CD4-positive, alpha-beta T cell treated with Interferon gamma for 1 hour (primary cell): ENCODE measurements at places on chromosomes 2 and 18.

DNA sequence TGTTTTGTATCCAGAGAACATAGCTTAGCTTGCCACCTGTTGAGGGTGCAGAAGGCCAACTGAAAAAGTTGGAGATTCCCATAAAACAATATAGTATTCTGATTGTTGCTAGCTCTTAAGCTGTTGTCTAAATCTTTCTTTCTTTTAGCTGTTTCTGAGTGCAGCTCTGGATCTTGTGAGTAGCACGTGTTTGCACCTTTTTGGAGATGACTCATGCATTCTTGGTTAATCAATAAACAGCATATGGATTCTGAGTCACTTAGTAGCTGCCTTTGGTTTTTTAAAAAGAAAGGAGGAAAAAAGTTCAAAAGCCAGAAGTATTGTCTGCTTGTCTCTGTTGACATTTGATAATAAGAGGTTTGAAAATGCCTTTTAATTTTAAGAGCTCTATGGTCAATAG, 483.0 kb upstream of the FSIP2 start:
- no peak for DNase-seq

DNA sequence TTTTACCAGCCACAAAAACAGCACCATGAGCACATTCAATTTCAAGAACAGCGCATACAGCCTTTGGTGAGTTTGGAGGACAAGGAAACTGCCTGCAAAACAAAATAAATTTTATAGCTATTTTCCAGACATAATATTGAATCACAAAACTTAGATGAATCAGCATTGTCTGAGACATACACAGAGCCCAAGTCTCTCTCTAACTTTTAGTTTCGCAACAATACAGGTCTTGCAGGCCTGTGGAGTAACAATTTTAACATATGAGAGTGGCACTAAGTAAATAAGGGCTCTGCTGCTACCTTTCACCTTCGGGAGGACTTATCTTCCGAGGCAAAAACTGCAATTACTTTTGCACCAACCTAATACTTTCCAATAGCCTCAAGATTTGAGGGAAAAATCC, 56.1 kb upstream of the PEX13 start:
- DNase-seq, result no peak

DNA sequence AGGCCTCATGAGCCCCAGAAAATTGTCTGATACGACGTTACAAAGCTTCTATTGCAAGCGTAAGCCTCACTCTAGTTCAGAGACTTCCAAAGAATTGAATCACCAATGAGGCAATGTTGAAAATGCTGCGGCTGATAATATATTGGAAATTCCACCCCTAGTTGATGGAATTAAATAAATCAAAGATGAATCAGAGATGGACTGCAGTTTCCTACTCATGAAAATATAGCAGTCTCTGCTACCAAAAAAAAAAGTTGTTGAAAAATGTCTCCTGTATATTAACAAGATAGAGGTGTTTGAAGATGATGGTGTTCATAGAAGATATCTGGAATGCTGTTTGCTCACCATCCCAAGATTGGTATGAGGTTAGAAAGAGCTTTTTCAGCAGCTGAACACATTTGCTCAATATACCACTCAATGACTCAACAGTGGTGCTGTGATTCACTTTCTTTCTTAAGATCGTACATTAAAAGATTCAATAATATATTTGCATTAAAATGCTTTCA, 99.8 kb upstream of the ARHGAP28 start:
- DNase-seq, result no peak

DNA sequence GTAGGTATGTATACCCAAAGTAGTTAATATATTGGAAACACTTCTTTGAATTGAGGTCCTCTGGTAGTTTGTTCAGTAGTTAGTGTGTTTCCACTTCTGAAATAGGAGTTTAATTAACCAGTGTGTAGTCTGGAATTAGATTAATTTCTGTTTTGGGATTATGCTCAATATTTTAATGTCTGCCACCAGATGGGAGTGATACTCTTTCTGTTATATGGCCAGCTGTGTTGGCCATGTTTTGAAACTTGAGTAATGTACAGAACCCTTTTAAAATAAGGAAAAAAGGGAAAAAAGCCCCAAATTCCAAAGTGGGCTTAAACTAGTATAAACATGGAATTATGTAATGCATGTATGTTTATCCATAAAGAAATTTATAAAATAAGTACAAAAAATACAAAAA, 147.7 kb downstream of the CTNNA2 start:
- no peak for DNase-seq

DNA sequence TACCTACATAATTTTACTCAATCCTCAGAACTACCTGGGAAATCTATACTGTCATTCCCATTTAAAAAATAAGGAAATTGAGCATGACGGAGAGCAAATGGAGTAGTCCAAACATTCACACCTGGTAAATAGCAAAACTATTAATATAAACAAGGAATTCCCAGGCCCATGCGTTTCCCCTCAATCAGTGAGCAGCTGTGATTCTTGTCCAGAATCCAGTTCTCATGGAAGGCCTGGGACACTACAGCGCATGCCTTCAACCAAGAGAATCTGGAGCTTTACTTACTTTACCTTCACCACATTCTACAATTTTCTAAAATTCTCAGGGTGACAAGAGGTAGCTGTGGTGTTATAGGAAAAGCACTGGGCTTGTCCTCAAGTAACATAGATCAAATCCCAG, 259.0 kb downstream of the LRATD1 start:
- DNase-seq, result no peak

- DNase-seq, result no peak
Observed at GRCh38 chr2:218029366-218030360, 26.9 kb upstream of the TNS1 start.

- no peak for DNase-seq
Observed at GRCh38 chr2:238418196-238418998, 8.3 kb upstream of the ASB1 start.

DNA sequence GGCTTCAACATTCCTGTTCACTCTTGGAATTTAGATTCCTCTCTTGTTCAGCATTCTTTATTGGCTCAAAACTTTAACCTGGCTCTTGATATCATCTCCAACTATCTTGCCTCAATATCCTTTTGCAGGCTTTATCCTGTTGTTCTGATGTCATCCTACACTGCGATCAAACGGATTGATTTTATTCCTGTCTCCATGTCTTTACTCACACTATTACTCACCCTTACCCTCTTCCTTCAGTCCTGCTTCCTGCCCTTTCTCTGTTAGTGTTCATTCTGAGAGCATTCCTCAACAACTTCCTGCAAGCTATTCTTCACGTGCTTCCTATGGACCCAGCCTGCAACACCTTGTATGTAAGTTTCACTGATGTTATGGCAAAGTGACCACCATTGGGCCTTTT, 264.7 kb downstream of the RNF152 start:
- DNase-seq, result no peak

- DNase-seq, result no peak
Observed at GRCh38 chr2:205883965-205884364, 201.7 kb downstream of the NRP2 start.

DNA sequence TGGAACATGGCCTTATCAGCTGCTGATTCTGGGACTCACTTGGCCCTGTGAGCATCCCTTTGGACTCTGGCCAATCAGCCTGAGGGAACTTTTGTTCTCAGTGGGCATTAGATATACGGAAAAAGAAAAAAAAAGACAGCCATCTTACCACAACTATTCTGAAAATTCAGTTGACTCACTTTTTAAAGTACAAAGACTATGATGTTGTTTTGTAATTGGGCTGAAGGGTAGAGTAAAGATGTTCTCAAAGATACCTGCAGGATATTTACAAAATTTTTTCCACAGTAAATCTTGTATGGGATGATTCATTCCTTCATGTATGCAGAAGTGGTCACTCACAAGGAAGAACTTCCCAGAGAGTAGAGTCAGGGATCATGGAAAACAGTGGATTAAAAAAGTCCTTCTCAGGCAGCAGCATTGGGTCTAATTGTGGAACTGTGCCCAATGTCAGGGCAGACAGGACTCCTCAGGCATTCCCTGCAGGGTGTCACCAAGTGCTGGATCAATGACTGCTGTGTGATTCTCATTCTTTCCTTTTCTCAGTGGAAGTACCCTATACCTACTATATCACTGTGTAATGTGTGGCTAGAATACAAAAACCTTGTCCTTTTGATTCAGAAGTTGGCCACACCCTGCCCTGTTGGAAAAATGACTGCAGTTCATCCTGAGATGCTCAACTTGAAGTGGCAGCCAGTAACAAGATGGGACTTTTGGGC, 35.4 kb downstream of the SULT1C4 start:
- DNase-seq, result no peak
